ENCODE measurements at places on chromosomes 4 and X.

GRCh38 chr4:183517781-183518180 lies 12.9 kb downstream of the ING2 start:
- DNase-seq = no peak

GRCh38 chrX:17743913-17744312 lies 6.6 kb downstream of the SCML1 start:
- DNase-seq = no peak

GRCh38 chr4:171629182-171629581 lies 184.0 kb upstream of the GALNTL6 start:
- no peak for DNase-seq

- DNase-seq = no peak
Observed at GRCh38 chr4:55038176-55038890, 87.1 kb downstream of the KDR start.

DNA sequence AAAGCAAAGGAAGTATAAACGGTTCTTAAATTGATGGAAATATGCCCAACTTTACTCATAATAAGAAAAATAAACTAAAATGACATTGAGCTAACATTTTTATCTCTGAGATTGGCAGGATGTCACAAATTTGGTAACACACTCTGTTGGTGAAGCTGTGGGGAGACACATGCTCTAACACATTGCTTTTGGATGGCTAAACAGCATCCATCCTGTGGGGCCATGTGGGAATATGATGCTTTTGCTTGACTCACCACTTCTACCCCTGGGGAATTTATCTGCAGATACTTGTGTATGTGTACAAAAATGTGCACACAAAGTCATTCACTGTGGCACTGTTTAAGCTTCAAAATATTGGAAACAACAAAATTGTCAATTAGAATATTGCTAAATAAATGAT lies 100.2 kb downstream of the ANAPC4 start:
- no peak for DNase-seq

- no peak for DNase-seq
Observed at GRCh38 chr4:120829113-120829831, 93.3 kb downstream of the PRDM5 start.

- DNase-seq = no peak
Observed at GRCh38 chr4:40731792-40732245, 17.9 kb upstream of the NSUN7 start.

DNA sequence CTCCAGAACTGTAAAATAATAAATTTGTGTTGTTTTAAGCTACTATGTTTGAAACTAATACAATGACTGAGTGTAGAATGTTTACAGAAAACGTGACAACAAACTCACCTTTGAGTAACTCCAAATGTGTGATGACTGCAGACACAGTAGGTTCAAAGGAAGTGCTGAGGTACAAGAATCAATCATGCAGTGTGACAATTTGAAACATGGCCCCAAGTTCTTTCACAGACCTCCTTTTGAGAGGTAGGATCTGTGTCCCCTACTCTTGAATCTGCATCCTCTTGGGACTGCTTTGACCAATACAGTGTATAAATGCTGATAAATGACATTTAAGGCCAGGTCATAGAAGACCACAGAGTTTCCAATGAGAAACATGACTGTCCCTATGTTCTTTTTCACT lies 667.7 kb upstream of the DIPK2B start:
- no peak for DNase-seq

- no peak for DNase-seq
Observed at GRCh38 chr4:88320780-88321373, 36.5 kb upstream of the PPM1K start.

DNA sequence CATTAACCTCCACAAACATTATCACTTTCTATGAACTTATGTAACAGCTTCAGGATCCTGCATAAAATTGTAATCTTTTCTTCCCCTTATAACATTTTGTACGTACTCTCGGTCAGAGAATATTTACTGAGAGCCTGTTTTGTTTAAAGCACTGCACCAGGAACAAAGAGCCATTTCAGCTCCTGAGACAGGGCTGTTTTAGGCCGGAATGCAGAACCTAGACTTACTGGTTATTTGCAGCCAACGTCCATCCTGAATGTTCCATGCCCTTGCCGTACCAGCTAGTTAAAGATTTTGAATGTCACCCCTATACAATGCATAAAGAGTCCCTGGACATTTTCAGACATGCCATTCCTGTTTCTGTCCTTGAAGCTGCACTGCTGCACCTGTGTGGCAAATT lies 248.8 kb downstream of the PCDH7 start:
- DNase-seq = no peak

GRCh38 chrX:11189097-11189496 lies 78.0 kb downstream of the HCCS start:
- no peak for DNase-seq

GRCh38 chr4:83013420-83013867 lies 2.8 kb upstream of the LIN54 start:
- no peak for DNase-seq

- DNase-seq = no peak
Observed at GRCh38 chrX:65697915-65698796, 30.7 kb downstream of the MSN start.

DNA sequence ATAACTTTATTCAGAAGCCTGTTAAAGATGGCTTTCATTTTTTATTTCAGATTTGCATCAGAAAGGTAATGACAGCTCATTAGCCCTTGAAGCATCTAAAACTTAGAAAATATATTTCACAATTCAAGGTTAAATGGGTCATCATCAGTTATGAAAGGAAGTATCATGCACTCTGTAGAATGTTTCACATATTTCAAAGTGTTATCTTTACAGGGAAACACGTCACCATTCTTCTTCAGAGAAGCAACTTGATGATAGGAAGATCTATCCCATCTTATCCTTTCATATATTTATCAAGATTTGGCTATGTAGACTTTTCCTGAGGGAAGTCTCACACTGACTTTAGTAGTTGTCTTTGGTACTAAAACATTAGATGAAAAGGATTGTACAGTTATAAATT lies 277.8 kb downstream of the TENM3 start:
- DNase-seq = no peak

DNA sequence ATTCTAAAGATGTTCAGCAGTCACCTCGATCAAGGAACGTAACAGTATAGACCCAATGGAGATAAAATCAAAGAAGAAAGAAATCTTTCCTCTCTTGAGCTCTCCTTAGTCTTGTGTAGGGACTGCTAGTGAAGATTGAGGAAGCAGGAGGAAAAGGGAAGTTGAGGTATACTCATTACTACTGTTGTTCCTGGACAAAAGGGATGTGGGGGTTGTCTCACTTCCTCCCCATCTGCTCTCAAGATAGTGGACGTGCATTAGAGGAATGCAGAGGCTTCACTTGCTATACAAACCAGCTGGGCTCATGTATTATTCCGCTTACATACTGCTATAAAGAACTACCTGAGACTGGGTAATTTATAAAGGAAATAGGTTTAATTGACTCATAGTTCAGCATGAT lies 208.9 kb upstream of the ARHGEF9 start:
- no peak for DNase-seq

DNA sequence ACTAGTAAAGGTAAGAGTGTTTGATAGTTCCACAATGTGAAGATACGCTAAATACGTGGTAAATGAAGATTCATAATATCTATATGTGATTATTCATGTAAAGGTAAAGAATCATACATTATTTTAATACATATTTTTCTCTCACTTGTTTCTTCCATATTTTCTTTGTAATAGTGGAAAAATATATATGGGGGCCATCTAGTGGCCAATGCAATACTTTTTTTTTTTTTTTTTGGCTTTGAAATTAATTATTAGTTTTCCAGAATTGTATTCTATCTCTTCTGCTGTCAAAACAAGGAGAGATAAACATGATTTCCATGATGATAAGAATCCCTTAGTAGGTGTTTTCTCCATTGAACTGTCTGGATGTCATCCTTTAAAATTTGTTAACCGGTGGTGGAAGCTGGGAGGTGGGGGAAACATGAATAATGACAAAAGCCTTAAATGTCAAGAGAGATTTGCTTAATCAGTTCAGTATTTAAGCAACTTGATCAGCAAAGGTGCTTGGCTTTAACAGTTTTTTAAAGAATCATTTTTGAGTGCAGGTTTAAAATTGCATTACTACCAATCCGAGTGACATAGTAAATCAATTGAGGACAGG lies 508.7 kb upstream of the HTR2C start:
- DNase-seq = no peak

- no peak for DNase-seq
Observed at GRCh38 chr4:72991873-72992272, 77.6 kb downstream of the COX18 start.

DNA sequence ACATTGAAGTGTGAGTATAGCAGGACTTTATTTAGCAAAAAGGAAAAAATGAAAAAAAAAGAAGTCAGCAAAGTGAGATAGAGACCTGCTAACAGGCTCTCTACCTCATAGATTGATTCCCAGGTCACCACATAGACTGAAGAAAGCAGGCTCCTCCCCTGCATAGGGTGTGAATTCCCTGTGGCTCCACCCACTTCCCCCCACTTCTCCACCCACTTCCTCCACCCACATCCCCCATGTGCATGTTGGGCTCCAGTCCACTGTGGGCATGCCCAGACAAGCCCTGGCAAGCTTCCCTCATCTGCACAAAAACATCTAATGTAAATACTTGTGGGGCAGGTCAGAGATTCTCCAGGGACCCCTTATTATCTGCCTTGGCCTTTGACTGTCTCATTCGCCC lies 97.8 kb downstream of the TMEM47 start:
- no peak for DNase-seq

GRCh38 chr4:1722551-1723118 lies 1.3 kb downstream of the TACC3 start:
- no peak for DNase-seq

GRCh38 chr4:76655566-76656479 lies 220.8 kb downstream of the SHROOM3 start:
- DNase-seq = no peak

DNA sequence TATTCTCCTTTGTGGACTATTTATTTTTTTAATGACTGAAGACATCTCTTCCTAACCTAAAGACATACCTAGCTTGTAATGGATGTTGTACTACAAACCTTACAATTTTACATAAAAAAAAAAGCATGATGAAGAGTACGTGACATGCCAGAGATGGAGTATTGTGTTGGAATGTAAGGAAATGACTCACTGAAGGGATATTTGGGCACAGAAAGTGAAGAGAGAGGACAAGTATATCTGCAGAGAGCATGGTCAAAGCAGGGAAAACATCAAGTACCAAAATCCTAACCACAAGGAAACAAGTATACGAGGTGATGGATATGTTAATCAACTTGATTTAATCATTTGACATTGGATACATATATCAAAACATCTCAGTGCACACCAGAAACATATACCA lies 1051.4 kb upstream of the PRKX start:
- no peak for DNase-seq

DNA sequence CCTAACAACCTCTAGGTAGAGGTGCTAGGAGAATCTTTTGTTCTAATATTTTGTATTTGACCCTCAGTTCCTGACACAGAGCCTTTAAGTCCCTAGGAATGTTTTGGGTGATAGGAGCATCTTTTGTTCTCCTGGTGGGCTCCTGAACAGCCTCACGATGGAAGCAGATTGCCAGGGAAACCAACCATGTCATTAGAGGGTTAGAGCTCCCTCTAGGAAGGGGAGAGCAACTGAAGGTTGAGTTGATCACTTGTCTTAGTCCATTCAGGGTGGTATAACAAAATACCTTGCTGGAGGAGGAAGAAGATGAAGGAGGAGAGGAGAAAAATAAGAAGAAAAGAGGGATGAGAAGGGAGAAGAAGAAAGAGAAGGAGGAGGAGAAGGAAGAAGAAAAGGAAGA lies 9.2 kb downstream of the VCX start:
- no peak for DNase-seq

DNA sequence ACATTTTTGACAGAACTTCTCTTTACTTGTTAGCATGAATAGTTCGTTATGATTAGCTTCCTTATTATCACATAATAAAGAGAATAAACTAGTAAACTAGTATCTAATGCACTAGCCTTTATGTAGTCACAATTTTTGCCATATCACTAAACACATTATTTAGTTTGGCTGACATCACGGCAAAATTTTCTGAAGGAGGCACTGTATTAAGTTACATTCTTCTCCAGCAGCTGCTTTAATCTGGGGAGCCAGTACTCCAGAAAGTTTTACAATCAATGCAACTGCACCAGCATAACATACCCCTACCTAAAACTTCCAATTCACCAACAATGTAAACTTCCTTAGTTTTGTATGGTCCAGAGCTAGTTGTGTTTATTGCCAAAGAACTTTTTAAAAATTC lies 87.8 kb downstream of the FIP1L1 start:
- no peak for DNase-seq

GRCh38 chr4:4673070-4673469 lies 131.2 kb upstream of the STX18 start:
- DNase-seq = no peak

DNA sequence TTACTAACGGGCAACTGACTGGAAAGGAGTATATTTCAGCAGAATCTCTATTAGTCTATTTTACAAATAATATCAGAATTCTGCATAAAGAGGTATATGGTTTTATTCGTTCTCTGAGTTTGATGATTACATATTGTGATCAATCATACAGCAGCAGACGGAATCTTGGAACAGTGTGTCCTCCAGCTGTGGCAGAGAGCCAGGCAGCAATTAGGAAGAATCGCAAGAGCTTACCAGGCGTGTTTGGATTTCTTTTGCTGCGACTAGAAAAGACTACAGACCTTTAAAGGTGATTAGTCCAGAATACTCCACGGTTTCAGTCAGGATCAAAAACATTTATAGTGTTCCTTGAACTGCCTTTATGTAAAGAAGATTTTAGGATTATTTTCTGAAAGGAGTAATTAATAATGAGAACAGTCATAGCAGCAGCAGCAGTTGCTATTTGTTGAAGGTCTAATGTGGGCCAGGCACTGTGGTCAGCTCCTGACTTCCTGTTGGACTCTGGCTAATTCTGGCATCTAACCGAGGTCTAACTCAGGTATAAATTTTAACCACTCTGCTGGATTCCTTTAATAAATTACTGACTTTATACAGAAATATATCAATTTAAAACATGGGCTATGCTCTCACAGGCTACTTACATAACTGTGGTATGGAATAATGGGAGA lies 225.3 kb upstream of the CXorf66 start:
- no peak for DNase-seq

- no peak for DNase-seq
Observed at GRCh38 chrX:3268829-3269228, 77.6 kb downstream of the MXRA5 start.

DNA sequence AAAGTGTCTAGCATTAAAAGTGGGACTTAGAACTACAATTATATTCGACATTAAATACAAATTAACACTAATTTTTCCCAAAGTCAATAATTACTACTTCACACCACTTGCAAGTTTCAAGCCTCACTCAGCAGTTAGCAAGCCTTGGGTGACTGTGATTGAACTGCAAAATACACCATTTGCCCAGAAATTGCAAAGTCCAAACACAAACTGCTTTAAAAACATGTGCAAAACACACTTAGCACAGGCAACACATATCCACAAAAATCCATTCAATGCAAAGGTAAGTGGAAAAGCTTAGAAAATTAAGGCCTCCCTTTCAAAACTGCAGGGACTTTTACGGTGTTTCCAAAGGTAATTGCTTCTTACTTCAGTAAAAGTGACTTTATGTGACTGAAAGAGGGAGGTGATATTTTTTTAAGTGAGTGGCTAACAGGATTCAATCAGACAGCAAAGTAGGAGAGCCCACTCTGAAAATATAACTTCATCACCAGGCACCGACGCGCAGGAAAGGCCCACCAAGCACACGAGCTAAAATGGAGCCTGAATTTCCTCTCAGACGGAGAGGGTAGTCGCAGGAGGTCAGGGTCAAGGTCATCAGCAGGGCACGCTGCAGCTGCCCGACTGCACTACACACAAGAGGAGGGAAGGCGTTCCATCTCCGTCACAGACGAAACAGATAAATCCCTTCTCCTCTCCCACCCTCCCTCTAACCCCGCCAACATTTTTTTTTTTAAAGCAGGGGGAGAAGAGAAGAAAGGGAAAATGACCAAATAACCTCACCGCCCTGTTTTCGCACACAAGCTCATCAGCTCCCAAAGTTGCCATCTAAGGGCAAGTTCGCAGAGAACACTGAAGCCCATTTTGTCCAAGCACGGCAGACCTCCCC lies 3.1 kb downstream of the ZNF827 start:
- no peak for DNase-seq

Measured in stimulated activated CD8-positive, alpha-beta memory T cell treated with anti-CD3 and anti-CD28 coated beads, Interleukin-15, amount 100 ng/mL, for 24 hours (primary cell).